ENCODE measurements at places on chromosomes 3 and 15. TPM values are rescaled to one million over a fixed set of nuclear protein-coding genes. Genes with fewer than 3 reads are reported as not detected.

The CHST2 gene
- total RNA-seq: 2.3 TPM

- no peaks in the 10 kb centered on the region for H3K27me3 ChIP-seq
- DNase-seq: no peak
- H3K4me3 ChIP-seq: no peak overlapping the region
- H3K27ac ChIP-seq: no peak overlapping the region
- peaks cover 7% of the 10 kb centered on the region for H3K4me1 ChIP-seq
Observed at GRCh38 chr15:56765251-56765650, 31.9 kb upstream of the ZNF280D start.

DNA sequence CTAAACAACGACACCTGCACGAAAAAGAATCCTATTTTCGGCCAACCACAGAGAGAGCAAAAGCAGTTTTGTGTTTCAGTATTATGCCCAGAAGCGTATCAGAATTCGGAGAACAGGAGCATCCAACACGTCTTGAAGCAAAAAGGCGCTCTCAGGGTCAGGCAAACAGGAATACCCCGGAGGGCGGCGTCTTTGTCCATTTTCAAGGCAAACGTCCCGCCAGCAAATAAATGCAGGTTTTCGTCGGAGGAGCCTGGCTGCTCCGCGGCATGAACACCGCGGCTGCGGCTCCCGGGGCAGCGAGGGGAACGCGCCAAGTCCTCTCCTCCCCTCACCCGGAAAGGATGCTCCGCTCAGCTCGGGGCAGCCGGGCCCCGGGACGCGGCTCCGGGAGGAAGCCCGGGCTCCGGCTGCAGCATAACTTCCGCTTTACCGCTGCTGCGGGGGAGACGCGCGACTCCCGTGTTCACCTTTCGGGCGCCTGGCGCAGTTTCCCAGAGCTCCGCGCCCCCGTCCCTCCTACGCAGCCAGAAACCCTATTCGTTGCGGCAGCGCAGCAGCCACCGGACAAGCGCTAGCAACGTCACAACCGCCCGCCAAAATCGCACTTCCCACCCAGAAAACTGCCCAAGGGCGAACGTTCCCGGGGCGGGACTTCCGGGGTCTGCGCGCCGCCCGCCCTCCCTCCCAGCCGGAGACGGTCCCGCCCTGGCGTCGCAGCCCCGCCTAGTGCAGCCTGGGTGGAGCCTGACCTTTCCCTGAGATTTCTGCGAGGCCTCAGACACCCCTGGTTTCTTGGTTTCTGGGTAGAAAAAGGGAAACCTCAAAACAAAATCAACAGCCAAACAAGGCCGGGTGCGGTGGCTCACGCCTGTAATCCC lies at the start of gene RNF168:
Gene RNF168, minus strand, starts transcription at position 573 of the 881 bp plus-strand sequence. CDS start 595 bp downstream, outside the sequence.
- H3K36me3 ChIP-seq: no peaks in the 10 kb centered on the region
- peak within 1 kb of the TSS; percentile 68 for H3K4me3 ChIP-seq
- peak within 1 kb of the TSS; percentile 99 for H3K27ac ChIP-seq
- H3K27me3 ChIP-seq: no peaks in the 10 kb centered on the region
- DNase-seq: peak; percentile 91
- peaks cover 28% of the 10 kb centered on the region for H3K4me1 ChIP-seq

GRCh38 chr3:20028905-20029331 lies 11.3 kb upstream of the KAT2B start:
- H3K4me1 ChIP-seq: peaks cover 5% of the 10 kb centered on the region
- H3K4me3 ChIP-seq: no peak overlapping the region
- no peaks in the 10 kb centered on the region for H3K36me3 ChIP-seq
- DNase-seq: no peak

- no peaks in the 10 kb centered on the region for H3K27me3 ChIP-seq
- no peak overlapping the region for H3K4me3 ChIP-seq
- no peak for DNase-seq
Observed at GRCh38 chr15:45729141-45729540, 94.3 kb downstream of the SQOR start.

DNA sequence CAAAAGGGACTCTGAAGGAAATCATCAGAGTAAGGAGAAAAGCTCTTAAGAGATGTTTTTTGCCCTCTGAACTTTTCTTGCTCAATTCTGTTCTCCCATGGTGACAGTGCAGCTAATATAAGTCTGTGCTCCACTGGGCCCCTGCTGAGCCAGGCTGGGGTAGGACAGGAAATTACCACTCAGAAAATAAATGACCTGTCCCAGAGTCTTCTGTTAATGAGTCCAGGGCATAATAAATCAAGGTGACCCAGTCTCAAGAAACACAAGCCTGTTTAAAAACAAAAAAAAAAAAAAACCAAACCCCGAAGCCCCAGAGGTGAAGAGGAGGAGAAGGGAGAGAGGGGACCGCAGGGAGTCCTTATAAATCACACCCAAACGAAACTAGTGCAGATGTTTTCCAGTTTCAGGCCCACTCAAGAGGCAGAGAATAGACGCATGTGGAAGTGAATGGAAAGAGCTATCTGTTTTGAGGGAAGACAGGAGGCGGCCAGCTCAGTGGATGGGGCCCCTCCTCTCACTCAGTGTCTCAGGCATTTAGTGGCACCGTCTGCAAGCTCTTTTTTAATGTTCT lies 59.8 kb upstream of the BOC start:
- no peak overlapping the region for H3K4me3 ChIP-seq
- H3K4me1 ChIP-seq: no peaks in the 10 kb centered on the region
- no peaks in the 10 kb centered on the region for H3K27me3 ChIP-seq
- no peak overlapping the region for H3K27ac ChIP-seq
- H3K36me3 ChIP-seq: no peaks in the 10 kb centered on the region
- no peak for DNase-seq

- H3K4me3 ChIP-seq: no peak overlapping the region
- peaks cover 8% of the 10 kb centered on the region for H3K4me1 ChIP-seq
- no peak overlapping the region for H3K27ac ChIP-seq
- no peaks in the 10 kb centered on the region for H3K36me3 ChIP-seq
- DNase-seq: peak; percentile 59
Observed at GRCh38 chr15:94607176-94607654, 375.9 kb downstream of the MCTP2 start.

- no peak for DNase-seq
- H3K36me3 ChIP-seq: peaks cover 87% of the 10 kb centered on the region
- H3K27me3 ChIP-seq: no peaks in the 10 kb centered on the region
- H3K4me1 ChIP-seq: no peaks in the 10 kb centered on the region
- H3K4me3 ChIP-seq: no peak overlapping the region
Observed at GRCh38 chr15:74449643-74450205, 11.2 kb downstream of the UBL7 start.

All from right atrium auricular region (tissue), 2 donors.